ENCODE measurements at places on chromosomes 6 and 20.

- peak; percentile 47 for DNase-seq
Observed at GRCh38 chr6:17393892-17394631, 667 bp downstream of the CAP2 start.

DNA sequence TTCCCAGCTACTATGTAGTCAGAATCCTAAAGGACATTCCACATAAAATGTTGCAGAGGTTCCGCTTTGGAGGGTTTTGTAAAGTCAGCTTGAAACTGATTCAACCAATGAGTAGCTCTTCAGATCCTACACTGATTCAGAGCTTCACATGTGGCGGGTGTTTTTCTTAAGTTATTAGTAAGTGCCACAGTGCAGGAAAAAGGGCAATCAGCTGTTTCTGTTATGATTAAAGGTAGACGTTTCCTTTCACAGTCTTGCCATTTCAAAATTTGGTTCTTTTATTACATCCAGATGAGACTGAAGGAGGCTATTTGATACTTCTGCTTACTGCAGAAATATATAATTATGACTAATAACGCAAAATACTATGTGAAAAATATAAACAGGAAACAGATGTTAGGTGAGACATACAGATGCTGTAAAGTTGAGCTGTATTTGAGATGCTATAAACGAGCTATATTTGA, 443.9 kb downstream of the CDKAL1 start:
- DNase-seq = no peak

GRCh38 chr6:152457949-152458624, 179.1 kb downstream of the SYNE1 start:
- no peak for DNase-seq

- DNase-seq = no peak
Observed at GRCh38 chr20:17835240-17835933, 133.2 kb downstream of the SNX5 start.

DNA sequence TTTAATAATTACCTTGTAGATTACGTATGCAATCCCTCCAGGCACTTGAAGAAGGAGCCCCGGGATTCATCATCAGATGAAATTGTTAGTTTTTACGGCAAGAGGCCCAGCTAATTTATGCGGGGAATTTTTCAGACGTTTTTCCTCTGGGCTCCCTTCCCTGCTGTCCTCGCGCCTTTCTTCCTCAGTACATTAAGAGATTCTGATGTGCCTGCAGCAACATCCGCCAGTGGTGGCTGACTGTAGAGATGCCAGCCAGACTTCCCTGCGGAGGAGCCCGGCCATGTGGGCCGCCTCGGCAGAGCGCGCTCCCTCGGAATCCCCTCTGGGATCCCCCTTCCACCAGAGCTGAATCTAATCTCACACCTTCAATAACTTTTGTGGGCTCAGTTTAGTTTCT, 46.4 kb upstream of the POU3F2 start:
- no peak for DNase-seq

GRCh38 chr6:46288835-46289234, 118.1 kb upstream of the ENPP5 start:
- DNase-seq = no peak

- no peak for DNase-seq
Observed at GRCh38 chr6:87099472-87099871, 4.6 kb upstream of the CGA start.

- no peak for DNase-seq
Observed at GRCh38 chr20:10921491-10922010, 247.8 kb upstream of the JAG1 start.

Data from SW 1271 (cell line).